ENCODE measurements at places on chromosomes 13 and 19.

DNA sequence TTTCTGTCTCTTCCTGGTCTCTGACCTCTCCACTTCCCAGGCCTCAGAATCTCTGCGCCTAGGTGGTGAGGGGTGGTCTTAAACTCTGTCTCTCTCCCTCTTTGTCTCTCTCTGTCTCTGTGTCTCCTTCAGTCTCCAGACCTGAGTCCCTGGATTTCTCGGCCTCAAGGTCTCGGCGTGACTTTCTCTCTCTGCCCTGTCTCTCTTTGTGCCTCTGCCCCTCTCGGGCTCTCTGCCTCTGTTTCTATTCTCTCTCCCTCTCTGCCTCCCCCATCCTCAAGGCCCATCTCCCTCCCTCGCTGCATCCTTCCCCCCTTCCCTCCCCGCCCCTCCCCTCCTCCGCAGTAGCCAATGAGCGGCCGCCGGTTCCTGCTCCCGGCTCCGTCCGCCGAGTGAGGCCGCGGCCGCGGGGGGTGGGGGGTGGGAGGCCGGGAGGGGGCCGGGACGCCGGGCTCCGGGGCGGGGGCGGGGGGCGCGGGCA lies at the start of gene CACNG7:
TSS of gene CACNG7 (plus strand) at position 344 of the 481 bp plus-strand sequence. CDS start 3,554 bp downstream, outside the sequence.
- DNase-seq, result no peak

DNA sequence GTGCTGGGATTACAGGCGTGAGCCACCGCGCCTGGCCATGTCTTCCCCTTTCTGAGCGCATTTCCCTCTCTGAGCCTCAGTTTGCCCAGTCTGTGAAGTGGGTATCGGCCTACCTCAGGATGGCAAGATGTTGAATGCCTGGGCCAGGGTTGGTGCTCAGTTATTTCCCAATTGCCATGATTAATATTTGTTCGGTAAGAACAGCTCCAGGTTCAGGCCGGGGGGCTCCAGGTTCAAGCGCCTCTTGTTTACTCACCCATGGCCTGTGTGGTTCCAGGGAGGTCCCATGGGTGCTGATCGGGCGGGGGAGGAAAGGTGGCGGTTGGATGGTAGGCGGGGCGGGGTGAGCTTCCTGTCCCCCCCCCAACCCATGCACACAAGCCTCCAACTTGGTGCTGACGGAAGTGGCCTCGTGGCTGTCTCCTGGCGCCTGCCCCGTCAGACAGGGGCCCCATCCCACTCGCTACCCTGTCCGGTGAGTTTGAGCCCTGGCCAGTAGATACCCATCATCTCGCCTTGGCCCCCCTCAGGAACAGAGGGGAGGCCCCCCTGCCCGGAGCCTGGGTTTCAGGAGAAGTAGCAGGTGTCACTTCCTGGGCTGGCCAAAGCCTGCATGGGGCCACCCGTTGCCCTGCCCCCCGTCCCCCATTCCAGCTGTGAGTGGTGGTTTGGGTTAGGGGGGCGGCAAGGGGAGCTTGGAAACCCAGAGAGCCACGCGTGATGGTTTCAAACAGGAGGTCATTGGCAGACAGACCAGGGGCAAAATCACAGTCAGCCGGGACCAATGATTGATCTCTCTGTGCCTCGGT lies at the start of gene FCHO1:
TSS of gene FCHO1 (plus strand) at position 375 of the 809 bp plus-strand sequence. CDS start 3,688 bp downstream, outside the sequence.
- peak; percentile 87 for DNase-seq

DNA sequence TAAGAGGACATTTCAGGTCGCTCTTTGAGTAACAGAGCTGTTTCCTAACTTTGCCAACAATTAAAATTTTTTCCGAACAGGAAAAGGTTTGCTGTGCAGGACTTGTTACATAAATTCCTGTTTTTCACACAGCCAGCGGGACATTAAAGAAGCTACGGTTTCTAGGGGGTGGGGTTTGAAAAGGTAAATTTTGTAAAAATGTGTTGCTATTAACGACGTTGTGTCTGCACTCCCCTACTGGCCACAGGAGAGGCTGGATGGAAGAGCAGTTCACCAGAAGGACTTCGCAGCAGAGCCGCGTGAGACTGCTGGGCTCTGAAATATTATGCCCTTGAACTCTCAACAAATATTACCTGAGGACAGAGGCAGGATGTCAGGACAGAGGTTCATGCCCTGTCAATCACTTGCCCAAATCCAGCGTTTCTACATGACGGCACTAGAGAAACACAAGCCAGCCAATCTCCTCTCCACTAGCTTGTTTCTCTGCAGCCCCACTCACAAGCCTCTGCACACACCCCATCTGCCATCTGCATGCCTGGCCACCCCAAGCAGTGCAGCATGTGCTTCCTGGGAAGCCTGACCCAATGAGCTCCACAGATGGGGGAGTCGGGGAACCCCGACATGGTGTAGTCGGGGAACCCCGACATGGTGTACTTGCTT lies 102.0 kb downstream of the FOXO1 start:
- DNase-seq, result no peak

DNA sequence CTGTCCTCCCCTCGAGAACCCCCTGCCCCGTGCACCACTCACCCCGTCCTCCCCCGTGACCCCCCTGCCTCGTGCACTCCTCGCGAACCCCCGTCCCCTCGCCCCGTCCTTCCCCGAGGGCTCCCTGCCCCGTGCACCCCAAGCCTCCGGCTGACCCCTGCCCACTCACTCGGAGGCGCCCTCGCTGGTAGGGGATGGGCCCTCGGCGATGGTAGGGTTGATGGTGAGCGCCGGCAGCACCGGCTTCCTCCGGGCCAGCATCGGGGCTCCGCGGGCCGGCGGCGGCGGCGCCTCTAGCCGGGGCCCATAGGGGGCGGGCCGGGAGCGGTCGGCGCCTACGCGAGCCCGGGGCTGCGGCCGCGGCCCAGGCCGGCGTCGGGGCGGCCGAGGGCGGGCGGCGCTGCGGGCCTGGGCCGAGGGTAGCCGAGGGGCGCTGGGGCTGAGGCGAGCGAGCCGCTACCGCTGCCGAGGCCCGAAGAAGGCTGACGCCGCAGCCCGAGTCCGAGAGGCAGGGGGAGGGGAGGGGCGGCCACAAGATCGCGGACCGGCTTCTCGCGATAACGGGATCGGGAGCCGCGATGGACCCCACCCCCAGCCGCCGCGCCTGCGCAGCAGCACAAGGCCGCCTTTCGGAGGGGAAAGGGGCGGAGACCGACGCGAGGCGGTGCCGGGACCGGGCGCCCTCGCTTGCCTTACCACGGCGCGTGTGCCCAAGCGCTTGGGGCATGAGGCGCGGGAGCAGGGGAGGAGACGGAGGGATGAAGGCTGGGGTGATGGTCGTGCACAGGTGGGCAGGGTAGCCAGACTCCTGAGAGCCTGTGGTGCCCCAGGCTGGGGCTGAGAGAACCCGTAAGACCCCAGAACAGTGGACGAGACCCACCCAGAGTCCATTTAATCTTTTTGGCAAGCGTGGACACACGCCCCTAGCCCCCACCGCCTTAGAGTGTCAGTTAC lies at the start of gene MAP2K2:
TSS of gene MAP2K2 (minus strand) at position 508 of the 954 bp plus-strand sequence. CDS start at position 261, 247 bp downstream.
- DNase-seq, result peak; percentile 97

DNA sequence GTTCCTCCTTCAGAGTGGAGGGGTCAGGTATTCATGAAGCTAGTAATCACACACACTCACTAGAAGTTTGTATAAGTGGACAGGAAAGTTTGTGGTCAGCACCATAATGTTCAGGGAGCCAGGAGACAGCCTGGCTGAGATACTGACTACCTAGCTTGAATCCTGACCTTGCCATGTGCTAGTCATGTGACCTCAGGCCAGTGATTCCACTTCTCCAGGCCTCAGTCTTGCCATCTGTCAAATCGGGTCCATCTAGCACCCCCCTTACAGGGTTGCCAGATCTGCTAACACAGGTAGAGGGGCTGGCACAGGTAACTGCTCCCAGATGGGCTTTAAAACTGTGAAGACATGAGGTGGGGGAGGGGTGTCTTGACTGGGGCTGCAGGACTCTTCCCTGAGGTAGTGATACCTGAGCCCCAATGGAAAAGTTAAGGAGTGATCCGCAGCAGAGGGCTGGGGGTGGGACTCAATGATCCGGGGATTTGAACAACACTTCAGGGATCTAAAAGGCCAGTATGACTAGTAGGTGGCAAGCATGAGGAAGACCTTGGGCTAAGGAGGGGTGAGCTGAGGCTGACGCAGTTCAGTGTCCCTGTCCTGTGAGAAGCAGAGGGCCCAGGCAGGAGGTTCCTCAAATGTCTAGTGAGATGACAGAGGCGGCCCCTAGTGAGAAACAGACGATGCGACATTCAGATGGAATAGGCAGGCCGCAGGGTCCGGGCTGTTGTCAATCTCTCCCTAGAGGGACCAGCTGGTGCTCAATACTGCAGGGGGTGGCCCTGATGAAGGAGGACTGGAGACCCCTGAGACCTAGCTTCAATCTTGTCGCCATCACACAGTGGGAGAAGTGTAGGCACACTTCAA lies 8.5 kb downstream of the ACTMAP start:
- no peak for DNase-seq

DNA sequence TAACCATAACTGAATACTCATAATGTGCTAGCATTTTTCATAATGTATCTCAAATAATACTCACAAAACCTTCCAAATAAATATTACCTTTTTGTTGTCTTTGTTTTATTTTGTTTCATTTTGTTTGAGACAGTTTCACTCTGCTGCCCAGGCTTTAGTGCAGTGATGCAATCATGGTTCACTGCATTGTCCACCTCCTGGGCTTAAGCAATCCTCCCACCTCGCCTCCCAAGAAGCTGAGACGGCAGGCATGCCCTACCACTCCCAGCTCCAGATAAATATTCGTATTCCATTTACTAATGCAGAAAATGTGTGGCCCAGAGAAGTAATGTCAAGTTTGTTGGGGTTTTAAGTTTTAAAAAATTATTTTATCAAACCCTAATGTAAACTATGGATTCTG lies 739.1 kb downstream of the GPC5 start:
- DNase-seq, result no peak

DNA sequence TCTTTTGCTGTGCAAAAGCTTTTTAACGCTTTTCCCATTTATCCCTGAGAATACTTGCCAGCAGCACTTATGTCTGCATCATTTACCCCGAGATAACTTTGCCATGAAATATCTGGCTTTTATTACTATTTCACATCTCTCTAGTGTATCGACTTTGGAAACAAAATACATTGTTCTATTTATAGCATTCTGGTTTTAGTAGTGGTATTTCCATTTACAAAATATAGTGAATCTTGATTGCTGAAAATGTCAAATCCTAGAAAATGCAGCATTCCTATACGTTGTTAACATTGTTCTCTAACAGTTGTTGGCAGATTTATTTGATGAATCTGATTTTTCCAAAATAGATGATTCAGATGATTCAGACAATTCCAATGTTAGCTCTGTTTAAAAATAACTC lies 189.3 kb upstream of the SPRY2 start:
- DNase-seq, result no peak

GRCh38 chr19:440391-441212 lies 20.2 kb downstream of the SHC2 start:
- DNase-seq, result no peak

- no peak for DNase-seq
These were observed 20.8 kb upstream of the POU2F2 start for GRCh38 chr19:42152910-42153671.

GRCh38 chr19:36060430-36060829 lies 5.7 kb downstream of the WDR62 start:
- no peak for DNase-seq

DNA sequence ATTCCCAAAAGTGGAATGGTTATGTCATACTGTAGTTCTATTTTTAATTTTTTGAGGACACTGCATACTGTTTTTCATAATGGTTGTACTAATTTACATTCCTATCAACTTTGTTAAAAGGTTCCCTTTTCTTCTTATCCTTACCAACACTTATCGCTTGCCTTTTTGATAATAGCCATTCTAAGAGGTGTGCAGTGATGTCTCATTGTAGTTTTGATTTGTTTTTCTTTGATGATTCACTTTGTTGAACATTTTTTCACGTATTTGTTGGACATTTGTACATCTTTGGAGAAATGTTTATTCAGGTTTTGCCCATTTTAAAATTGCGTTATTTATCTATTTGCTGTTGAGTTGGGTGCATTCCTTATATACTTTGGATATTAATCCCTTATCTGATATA lies 188.8 kb upstream of the SPRY2 start:
- no peak for DNase-seq

DNA sequence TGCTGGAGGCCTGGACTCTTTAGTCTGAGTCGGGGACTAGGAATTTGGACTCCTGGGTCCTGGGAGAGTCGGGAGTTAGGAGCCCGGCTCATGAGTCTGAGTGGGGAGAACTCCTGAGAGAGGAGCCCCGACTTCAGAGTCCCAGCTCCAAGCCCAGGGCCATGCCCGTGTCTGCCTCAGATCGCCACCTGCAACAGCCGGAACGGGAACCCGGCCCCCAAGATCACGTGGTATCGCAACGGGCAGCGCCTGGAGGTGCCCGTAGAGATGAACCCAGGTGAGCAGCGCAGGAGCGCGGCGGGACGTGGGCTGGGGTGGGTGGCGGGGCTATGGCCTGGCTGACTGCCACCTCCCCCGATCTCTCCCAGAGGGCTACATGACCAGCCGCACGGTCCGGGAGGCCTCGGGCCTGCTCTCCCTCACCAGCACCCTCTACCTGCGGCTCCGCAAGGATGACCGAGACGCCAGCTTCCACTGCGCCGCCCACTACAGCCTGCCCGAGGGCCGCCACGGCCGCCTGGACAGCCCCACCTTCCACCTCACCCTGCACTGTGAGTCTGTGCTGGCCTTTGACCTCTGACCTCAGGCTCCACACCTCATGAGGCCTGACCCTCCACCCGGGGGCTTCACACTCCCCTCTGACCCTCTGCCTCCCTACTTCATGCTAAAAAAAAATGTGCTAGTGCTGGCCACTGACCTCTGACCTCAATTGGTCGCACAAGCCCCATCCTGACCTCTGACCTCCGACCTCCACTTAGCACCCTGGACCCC lies 4.4 kb downstream of the BCAM start:
- DNase-seq, result no peak

DNA sequence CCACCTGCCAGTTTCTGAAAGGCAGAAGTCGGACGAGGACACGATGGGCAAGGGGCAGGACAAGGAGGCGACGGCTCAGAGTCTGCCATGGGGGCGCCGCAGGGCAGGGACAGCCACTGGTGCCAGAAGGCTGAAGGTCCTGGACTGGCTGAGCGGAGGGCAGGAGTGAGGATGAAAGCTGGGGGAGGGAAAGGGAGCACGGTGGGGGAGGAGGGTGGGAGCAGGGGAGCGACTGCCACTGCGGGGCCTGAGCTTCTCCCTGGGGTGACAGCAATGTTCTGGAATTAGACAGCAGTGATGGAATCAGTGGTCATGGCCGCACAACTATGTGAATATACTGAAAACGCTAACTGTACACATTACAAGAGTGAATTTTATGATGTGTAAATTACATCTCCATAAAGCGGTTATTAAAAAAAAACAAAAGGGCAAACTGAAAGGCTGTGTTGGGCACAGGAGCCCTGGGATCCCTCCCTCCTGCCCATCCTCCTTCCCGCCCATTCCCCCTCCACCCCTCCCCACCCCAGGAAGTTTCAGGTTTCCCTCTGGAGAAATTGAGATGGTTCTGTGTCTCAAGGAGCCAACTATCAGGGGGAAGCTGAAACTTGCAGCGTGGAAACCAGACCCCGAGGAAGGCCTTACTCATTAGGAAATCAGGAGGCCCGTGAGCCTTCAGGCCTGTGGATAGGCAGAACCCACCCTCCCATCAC lies 15.9 kb downstream of the MLLT1 start:
- DNase-seq, result no peak

All from activated CD8-positive, alpha-beta memory T cell treated with anti-CD3 and anti-CD28 coated beads, Interleukin-2, amount 50 U/mL, for 4 hours (primary cell).